ENCODE measurements at places on chromosomes 1 and 21.

- no peak for DNase-seq
Measured at GRCh38 chr1:243256590-243256989, 749 bp downstream of the SDCCAG8 start.

DNA sequence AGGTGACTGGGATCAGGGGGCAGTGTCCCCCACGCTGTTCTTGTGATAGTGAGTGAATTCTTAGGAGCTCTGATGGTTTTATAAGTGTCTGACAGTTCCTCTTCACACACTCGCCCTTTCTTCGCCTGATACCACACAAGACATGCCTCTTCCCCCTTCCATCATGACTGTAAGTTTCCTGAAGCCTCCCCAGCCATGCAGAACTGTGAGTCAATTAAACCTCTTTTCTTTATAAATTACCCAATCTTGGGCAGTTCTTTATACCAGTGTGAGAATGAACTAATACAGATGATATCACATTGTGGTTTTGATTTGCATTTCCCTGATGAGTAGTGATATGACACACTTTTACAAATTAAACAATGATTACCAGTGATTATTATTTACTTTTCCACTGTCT lies 229.9 kb downstream of the AKT3 start:
- no peak for DNase-seq

DNA sequence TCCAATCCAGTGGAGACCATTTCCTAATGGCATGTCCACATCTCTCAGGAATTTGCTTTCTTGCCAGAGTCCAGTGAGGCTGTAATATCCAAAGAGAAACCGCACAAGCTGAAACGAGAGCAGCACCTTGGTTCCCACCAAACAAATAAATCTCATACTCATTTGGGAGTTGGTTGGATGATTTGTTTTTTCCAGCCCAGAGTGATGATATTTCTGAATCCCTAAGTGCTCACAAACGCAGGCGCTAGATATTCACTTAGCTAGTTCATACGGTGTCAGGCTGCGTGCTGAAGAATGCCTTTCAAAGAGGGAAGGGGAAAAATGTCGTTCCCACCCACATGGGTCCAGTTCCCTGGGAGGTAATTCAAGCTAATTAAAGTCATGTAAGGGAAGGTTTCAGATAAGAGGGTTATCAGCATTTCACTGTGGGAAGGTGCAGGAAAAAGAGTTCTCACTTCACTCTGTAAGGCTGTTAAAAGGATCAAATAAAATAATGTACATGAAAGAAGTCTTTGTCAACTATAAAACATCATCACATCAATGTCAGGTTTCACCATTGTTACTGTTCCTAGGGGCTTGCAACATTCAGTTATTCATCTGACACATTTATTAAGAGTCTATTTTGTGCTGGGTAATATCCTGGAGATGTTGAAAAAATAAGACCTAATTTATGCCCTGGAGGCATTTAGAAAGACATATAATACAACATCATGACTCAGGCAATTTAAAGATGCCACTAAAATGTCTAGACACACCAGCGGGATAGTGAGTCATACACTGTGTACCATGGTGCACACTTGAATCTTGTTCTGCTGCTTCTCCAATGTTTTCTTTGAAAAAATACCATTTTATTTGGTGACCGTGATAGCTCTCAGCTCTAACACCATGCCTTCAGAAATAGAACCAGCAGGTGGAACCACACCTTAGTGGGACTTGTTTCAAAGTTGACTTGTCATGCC lies 19.3 kb downstream of the DPT start:
- no peak for DNase-seq

GRCh38 chr1:184541537-184542152 lies 154.8 kb downstream of the C1orf21 start:
- DNase-seq: no peak

DNA sequence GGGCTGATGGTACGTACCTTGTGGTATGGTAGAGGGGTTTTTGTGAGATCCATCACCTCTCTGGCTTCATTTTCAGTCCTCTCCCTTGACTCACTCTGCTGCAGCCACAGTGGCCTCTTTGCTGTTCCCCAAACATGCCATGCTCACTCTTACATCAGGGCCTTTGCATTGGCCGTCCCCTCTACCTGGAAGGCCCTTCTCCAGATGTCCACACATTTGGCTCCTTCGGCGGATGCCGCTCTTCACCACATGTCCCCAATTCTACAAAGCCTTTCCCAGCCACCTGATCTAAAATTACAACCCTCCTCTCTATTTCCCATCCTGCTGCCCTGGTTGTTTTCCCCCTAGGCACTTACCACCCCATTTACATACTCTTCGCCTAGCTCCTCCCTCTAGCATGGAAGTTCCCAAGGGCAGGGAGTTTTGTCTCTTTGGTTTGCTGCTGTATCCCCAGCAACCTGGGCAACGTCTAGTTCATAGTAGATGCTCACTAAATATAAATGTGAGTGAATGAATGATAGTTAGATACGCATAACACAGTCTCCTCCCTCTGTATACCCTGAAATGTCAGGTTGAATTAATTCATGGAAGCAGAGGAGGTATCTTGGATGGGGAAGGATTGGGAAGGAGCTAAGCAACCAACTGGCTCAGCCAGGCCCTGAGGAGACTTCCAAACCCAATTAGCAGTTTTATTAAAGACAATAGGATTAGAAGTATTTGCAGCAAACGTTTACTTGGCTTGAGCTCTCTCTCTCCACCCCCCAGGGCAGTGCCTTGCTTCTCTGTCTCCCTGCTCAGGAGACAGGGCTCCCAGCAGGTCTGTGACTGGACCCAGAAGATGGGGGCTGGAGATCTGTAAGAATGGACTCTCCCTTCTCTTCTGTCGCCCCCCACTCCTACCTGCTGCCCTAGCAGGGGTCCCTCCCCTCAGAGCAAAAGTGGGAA lies 264.2 kb downstream of the GRIK3 start:
- no peak for DNase-seq

DNA sequence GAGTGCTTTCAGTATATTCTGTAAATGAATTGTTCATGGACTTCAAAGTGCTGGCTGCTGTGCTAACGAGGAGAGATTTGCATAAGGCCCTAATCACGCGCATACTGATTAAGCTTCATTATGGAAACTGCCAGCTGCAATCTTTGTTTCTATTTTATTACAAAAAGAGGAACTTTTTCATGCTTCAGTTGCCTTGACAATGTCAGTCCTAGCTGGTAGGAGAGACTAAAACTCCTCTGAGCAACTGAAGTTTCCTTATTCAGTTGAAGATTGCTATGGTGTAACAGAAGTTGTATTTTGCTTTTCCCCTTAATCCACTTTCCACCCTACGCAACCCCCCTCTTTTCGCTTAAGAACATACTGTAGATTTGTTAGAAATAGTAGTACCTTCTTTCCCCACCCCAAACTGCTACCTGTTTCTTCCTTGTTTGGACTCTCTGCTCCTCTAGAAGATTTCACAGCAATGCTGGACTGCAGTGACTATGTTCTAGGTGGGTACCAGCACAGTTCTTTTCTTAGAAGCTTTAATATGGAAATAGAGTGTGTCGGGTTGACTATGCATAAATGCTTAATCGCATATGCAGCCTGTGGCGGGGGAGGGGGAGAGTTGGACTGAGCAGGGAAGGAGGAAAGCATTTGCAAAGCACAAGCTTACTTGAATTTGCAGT lies 108.3 kb downstream of the POU2F1 start:
- DNase-seq: no peak

- no peak for DNase-seq
Measured at GRCh38 chr1:178847396-178847849, 23.5 kb downstream of the ANGPTL1 start.

- DNase-seq: no peak
Measured at GRCh38 chr21:37550157-37550556, 183.6 kb downstream of the DYRK1A start.

- no peak for DNase-seq
Measured at GRCh38 chr21:45582128-45582527, 39.9 kb upstream of the SLC19A1 start.

DNA sequence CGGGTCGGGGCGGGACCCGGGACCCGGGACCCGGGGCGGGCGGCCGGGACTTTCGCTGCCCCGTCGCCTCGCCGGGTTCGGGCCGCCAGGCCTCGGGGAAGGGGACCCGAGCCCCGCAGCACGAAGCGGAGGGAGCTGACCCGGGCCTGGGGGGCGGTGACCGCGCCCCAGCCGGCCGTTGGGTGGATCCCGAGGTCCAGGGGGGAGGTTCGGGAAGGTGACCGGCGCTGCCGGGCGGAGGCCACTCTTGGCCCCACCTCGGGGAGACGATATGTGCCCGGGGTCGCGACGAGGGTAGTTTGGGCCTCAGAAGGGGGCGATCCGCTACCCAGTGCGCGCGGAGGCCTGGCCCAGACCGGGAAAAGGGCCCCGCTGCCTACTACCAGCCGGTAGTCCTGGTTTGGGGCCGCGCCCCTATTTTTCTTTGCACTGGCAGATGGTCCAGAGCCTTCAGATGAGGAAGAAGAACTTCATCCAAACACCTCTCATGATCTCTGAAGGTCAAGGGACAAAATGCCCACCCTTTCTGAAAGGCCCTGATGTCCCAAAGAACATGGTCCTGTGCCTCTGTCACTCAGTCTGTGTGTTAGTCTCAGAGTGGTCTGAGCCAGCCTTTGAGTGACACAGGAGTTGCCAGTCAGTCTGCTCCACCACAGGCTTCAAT lies 766 bp downstream of the AGO4 start:
- DNase-seq: no peak

- no peak for DNase-seq
Measured at GRCh38 chr1:70483342-70483741, 72.3 kb downstream of the CTH start.

DNA sequence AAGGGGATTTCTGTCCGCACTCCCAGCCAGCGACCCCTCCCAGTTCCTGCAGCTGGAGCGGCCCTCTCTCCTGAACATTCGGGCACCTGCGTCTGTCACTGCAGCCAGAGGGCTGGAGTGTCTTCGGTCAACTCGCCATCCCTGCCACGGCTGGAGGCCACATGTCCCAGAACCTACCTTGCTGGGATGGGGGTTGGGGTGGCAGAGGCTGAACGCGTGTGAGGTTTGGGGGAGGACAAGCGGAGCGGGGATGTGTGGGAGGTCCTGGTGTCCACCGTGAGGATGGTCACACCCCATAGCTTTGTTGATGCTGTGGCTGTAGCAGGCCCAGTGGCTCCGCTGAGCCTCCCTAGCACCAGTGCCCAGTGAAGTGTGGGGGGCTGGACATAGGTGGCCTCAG lies 14.8 kb upstream of the C1orf174 start:
- DNase-seq: no peak

DNA sequence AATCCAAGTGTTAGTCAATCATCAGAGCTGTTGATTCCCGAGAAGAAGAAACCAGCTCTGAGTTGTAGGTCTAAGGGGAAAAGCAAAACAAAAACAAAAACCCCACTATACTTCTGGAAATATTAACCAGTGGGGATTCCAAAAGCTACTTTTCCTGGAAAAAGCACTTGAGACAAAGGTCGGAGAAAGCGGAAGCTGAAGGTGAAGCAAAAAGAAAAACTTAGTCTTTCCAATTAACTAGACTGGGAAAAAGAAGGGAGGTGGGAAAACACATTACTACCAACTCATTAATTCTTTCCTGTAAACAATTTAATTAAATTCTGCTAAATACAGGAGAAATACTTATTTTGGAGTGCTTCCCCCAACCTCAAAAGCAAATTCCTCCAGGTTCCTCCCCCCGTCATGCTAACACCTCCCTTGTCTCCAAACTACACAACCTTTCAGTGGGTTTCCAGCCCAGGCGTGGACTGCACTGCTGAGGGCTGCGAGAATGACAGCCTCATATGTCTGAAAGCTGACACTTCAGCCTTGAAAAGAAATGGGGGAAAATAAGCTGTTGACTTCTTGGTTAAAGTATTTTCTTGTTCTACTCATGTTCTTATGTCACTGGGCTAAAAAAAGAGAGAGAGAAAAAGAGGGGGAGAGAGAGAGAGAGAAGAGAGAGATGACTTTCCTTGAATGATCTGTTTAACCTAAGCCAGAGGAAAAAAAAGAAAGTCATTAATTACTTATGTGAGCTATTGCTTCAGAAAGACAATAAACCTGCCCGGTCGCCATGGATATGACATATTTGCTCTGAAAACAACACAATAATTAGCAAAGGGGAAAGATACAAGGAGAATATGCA lies 5.1 kb downstream of the CASZ1 start:
- no peak for DNase-seq

- DNase-seq: no peak
Measured at GRCh38 chr1:181812208-181812607, 249.3 kb downstream of the ZNF648 start.

DNA sequence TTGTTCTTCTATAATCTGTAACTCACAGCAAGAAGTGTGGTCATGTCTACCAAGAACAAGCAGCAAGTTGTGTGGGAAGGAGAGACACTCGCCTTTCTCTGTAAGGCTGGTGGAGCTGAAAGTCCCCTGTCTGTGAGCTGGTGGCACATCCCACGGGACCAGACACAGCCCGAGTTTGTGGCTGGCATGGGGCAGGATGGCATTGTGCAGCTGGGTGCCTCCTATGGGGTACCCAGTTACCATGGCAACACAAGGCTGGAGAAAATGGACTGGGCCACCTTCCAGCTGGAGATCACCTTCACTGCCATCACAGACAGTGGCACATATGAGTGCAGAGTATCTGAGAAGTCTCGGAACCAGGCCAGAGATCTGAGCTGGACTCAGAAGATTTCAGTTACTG lies 15.5 kb downstream of the CD101 start:
- no peak for DNase-seq

DNA sequence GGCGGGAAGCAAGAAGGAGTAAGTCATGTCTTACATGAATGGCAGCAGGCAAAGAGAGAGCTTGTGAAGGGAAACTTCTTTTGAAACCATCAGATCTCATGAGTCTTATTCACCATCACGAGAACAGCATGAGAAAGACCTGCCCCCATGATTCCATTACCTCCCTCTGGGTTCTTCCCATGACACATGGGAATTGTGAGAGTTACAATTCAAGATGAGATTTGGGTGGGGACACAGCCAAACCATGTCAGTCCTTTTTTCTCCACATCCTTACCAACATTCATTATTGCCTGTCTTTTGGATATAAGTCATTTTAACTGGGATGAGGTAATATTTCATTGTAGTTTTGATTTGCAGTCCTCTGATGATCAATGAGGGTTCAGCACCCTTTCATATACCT lies 81.0 kb downstream of the DIRAS3 start:
- DNase-seq: no peak

DNA sequence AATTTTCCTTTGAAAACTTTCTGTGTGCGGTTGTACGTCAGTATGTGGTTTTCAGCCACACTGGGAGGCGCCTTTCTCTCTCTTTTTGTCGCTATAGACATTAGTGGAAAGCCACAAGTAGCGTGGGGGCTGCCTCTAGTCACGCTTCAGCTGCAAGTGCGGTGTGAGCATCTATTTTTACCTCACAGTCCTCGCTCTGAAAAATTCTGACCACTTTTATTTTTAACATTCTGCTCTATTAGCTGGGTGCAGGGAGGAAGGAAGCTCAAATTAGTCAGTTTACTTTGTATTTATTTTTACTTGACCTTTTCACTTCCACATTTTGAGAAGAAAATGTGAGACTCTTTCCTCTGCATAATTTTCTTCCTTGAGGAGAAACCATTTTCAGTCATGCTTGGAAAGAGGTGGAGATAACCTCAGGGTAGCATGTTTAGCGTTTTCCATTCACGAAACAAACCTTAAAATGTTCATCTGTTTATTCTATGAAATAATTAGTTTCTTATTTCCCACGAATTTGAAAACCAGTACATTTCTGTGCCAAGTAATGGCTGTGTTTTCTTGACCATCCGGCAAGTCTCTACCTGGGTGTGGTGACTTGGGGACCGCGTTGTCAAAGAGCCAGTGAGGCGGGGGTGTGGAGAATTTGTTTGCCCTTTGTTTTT lies 35.6 kb downstream of the ADARB1 start:
- DNase-seq: no peak

- DNase-seq: no peak
Measured at GRCh38 chr1:186837806-186838205, 9.1 kb downstream of the PLA2G4A start.

- DNase-seq: no peak
Measured at GRCh38 chr1:70048336-70049094, 156.9 kb downstream of the LRRC40 start.
